ENCODE measurements at places on chromosomes 12 and 14.

DNA sequence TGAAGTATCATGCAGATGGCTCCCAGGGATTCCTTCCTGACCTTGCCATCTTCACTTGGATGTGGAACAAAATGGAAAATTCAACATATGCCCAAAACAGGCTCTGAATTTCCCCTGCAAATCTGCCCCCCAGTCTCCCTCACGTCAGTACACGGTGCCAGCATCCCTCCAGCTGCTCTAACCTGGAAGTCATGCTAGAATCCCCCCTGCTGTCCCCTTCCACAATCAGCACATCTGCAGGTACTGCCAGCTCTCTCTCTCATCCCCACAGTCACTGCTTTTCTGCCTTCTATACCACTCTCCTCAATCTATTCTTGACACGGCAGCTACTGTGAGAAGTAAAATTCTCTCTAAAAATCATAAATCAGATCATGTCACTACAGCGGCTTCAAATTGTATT, 21.6 kb downstream of the GALNT6 start:
- DNase-seq, result no peak

GRCh38 chr12:93148412-93148811, 219.3 kb upstream of the EEA1 start:
- DNase-seq, result no peak

GRCh38 chr14:60304509-60304908, 55.5 kb downstream of the PPM1A start:
- no peak for DNase-seq

- no peak for DNase-seq
These were observed 50.6 kb downstream of the SMUG1 start for GRCh38 chr12:54138219-54138618.

- DNase-seq, result no peak
These were observed 188.4 kb upstream of the OTX2 start for GRCh38 chr14:56998728-56999127.

GRCh38 chr12:6751767-6752166, 1.2 kb downstream of the MLF2 start:
- DNase-seq, result no peak
